ENCODE measurements at places on chromosomes 12 and 14.

DNA sequence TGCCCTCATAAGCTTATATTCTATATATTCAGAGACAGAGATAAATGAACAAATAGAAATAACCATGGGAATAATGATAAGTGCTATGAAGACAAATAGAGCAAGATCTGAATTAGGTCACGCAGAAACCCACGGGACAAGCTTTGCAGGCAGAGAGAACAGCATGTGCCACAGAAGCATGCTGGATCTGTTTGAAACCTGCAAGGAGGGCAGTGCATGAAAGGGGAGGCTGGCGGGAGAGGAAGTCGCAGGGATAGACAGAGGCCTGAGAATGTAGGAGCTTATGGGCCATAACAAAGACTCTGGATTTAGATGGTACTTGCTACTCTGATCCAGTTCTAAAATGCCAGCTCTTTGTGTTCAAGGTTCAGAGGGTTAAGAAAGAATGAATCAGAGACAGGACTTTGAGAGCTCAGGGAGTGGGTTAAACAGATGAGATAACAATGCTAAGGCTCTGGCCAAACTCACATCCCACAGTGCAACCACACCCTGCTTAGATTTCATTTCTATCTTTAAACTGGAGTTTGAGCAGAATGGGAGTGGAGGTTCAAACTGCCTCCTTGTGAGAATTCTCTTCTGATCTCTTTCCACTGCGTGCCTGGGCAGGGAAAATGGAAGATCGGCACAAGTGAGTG is 49.2 kb upstream of the PPP1R12A start:
- DNase-seq, result no peak

- DNase-seq, result no peak
Measured at GRCh38 chr14:74963178-74963704, 7.8 kb upstream of the PGF start.

- DNase-seq, result no peak
Measured at GRCh38 chr12:49146406-49146805, 15.2 kb upstream of the TUBA1B start.

DNA sequence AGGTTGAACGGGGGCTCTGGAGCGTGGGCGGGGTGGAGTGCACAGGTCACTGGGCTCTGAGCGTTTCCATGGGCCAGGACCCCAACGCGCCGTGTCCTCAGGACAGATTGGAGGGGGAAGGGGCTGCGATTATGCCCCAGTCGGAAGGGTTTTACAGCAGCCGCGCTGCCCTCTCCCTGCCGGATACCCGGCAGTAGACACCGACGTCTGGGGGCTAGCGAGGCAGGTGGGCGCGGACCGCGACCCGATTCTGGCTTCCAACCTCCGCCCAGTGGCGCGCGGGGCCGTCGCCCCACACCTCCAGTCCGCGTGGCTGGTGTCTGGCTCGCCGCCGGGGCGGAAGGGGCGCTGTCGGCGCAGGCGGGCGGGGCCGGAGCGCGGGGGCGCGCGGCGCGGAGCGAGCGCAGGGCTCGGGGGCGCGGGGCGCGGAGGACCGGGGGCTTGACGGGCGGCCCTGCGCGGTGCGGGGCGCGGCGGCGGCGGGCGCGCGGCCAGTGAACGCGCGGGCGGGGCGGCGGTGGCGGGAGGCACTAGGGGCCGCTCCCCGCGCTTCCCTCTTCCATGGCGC is 2.4 kb upstream of the KIF26A start:
- peak; percentile 50 for DNase-seq

GRCh38 chr12:70393787-70394499 is 27.9 kb downstream of the KCNMB4 start:
- no peak for DNase-seq

- no peak for DNase-seq
Measured at GRCh38 chr14:22151121-22151520, 437.9 kb downstream of the DAD1 start.

DNA sequence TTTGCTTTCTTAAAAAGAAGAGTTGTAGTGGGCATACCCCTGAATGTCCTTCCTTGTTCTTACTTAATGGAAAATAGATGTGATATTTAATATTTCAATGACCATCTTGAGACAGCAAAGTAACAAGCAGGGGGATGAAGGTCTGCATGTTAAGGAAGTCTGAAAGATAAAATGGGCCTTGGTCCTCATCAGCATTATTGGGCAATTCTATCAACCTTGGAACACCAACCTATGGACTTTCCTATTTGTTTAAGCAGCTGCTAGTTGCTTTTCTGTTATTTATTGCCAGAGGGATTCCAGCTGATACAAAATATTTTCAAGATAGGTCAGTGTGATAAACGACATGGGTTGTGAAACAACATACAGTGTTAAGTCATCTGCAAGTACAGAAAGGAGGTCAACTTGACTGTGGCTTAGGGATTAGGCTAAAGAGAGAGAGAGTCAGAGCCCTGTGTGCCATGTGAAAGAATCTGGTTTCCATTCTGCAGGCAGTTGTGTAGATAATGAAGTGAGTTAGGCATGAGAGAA is 16.4 kb upstream of the A2M start:
- DNase-seq, result no peak

- no peak for DNase-seq
Measured at GRCh38 chr14:68535404-68536017, 257.4 kb downstream of the ZFP36L1 start.
